Suppressor macrophage (primary cell): ENCODE measurements at places on chromosomes 5 and 9.

DNA sequence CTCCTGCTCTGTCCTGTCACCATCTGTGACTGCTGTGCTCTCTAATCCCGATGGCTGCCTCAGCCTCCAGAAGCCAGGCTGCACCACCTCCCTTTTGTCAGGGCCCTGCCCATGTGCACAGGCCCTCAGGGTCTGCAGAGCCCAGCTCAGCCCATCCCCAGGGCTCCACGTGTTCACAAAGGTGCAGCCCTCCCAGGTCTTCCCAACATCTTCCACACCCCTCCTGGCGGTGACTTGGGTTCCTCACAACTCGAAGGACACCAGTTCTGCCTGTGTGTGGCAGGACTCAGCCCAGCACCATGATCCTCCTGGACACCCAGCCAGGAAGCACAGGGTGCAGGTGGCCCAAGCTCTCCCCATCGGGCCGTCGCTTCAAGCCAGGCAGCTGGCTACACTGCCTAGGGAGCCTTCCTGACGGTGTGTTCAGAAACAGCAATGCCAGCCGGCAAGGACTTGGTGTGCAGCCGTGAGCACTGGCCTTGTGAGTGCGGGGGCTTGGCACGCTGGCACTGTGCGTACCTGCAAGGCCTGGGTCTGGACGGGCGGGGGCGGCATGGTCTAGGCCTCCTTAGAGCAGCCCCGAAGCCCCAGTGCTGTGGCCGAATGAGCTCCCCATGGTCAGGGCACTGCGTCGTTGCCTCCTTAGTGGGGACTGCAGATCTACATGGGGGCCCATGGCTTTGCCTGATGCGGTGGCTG, 96.1 kb downstream of the MRPL36 start:
- DNase-seq: no peak

DNA sequence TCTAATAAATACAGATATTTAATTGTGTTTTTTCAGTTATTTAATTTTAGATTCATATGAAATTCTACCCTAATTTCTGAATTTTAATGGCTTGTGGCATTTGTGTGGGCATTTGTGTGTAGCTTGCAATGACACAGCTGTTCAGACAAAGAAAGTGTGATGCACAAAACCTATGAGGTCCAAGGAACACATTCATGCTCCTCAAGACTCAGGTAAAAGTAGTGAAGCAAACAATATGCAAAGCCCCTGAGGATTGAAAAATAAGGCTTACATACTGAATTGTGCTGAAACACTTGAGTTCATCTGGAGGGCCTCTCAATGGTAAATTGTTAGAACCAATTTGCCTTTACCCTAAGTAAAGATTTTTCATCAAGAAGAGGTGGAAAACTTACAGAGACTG, 28.1 kb downstream of the IL7R start:
- DNase-seq: no peak

DNA sequence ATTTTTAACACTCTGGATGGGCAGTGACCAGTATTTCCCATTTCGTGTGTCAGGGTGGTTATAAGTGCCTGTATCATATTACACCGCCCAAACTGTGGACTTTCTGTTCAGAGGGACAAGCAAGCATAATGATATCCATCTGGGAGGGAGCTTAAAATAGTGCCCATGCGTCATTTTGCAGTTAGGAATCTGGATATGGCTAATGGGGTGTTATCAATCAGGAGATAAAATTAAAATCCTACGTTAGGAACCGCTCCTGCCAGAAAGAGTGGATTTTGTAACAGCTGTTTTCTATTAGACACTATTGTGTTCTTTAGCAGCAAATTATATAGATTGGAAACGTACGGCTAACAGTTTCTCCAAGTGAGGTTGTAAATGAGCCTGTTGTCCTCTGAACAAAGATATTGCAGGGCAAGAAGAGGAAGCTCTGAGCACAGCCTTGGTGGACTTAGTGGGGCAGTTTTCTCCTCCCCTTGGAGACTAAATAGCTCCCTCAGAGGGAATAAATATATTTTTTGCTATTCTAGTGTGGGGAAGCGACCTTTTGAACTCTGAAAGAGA, 160.4 kb downstream of the SPATA31D1 start:
- no peak for DNase-seq

DNA sequence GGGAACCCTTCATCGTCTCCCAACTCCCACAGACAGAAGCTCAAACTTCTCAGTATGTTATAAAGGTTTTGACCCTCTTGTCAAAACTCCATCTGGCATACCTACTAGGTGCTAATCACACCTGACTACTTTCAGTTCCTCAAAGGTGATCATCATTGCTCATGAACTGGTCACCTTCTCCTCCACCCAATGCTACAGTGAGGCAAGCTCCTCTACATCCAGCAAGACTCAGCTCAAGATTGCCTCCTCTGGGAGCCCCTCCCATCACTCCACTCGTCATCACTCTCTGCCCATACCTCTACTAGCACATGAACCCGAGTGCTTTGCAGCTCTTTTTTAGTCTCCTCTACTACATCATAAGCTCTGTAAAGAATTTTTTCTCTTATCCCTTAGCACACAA, 102.4 kb downstream of the LPAR1 start:
- DNase-seq: no peak

DNA sequence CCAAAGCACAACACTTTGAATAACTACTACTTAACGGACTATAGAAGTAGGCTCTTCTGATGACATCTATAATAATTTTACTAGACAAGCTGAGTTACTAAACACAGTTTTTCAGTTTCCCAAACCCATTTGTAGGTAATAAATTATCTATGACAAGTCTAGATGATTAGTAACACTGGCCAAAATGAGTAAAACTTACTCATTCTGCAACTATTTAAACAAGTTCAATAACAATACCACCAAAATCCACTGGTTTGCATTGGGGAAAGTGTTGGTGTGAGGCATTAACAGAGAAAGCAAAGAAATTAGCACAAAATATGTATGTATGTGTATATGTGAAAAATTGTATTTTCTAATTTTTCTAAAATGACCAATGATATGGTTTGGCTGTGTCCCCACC, 119.3 kb downstream of the NR2F1-AS1 start:
- no peak for DNase-seq

DNA sequence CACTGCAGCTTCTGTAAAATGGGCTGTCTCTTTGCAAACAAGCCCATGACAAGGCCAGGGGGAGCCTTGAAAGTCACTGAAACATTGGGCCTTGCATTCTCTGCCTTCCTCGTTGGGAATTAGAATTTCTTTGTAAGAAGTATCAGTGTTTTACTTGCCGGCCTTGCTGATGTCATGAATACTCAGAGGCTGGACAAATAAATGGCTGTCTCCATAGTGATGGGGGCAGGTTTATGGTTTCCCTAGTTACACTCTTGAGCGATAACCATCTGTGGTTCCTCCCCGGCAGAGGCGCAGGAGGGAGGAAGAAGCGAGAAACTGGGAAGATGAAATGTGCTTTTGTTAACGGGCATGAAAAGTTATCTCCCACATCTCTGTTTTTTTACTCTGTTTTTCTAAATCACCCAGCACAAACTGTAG, 272.7 kb upstream of the PANK3 start:
- peak; percentile 13 for DNase-seq

- peak; percentile 57 for DNase-seq
Observed at GRCh38 chr5:168409591-168410458, 76.4 kb upstream of the RARS1 start.

DNA sequence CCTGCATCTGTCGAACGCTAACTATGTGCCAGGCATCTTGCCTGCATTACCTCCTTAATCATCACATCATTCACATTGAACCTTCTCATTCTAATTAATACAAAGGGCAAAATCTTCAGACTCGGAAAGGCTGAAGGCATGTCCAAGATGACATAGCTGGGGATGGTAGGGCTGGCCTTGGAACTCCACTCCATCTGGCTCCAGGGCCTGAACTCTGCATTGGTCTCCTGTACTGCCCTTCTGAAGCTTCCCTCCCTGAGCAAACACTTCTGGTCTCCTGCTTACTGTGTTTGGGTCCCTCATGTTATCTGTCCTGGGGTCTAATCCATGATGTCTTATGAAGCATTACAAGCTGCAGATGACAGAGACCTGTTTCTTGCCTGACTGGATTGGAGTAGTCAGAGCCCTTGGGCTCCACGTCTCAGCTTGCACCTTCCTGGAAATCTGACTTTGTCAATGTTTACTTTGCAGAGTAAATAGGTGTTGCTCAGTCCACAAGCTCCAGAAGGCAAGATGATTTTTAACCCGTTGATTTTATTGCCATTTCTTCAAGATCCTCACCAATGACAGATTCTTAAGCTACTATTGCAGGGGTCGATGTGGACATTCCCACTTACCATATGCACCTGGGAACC, 106.1 kb downstream of the GALNT10 start:
- no peak for DNase-seq

GRCh38 chr5:112511920-112512319, 92.8 kb upstream of the EPB41L4A start:
- DNase-seq: no peak

DNA sequence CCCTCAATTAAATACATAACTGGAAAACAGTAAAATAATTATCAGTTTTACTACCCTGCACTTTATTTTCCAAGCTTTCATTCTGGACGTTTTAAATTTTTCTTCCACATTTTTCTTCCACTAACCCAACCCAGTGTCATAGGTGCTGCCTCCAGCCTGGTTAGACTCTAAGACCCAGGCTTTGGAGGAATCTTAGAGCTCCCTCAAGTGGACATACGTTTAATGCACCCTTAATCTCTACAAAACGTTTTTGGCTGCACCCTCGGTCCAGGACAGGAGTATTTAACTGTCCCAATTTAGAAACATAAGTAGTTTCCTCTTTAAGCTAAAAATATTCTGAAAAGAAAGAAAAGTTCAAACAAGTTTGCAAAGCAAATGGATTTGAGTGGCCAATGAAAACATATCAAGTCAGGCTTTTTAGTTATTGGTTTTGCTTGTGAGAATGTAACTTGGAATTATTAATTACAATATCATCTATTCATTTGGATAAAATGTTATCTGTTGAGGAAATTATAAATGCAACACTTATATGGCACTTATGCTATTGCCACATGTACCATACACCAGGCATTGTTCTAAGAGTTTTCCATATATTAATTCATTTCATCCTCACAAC, 38.9 kb downstream of the CDH6 start:
- peak; percentile 60 for DNase-seq

DNA sequence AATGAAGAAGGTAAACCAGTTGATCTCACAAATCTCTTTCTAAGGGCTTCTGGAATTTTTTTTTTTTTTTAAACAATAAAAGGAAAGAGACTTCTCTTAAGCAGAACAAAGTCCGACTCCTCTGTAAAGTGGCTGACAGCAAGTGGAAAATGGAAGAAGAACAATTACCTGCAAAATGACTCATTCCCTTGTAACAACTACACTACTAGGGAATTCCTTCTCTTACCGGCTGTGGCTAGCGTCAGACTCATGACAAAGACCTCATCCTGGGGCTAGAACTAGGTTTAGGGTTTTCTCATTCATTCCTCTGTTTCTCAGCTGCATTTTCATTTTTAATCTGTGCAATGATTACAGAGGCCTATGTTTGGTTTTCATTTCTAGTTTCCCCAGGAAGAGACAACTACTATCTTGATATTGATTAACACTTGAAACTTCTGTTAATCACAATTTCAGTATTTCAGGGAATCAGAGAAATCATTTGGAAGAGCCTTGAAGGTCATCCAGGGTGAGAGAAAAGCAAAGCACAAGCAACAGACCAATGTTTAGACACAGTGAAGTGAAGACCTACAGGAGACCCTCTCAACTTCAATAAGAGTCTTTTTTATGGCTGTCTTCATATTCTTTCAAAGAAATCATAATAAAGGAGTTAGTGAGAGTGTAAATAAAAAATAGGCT, 437.9 kb downstream of the RAB3C start:
- DNase-seq: no peak

GRCh38 chr9:98590101-98590500, 118.6 kb downstream of the GABBR2 start:
- no peak for DNase-seq

DNA sequence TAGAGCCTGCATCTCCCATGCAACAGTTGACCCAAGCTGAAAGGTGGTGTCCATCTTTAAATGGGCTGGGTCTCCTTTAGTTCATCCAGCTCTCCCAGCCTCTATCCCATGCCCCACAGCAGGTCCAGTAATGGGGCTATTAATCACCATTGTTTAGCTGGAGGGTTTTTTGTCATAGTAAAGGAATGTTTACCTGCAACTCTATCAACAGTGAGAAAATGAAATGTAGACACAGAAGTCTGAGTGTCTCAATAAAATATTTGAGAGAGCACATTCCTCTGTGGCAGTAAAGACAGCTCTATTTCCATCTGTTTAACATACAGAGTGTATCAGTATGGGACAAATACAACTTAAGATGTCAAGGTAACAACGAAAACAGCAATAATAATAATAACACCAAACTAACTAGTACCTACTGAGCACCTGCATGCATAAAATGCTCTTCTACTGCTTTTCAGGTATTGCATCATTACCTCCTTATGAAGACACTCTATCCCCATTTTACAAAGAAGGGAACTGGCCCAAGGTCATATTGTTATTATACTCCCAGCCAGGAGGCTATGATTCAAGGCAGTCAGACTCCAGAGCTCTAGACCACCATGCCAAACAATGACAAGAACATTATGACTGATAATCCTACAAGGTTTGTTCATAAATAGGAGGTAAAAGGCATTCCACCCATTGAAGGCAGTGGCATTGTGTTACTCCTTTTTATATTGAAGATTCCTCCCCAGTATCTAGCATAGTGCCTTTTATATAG, 21.0 kb upstream of the C5orf58 start:
- no peak for DNase-seq

DNA sequence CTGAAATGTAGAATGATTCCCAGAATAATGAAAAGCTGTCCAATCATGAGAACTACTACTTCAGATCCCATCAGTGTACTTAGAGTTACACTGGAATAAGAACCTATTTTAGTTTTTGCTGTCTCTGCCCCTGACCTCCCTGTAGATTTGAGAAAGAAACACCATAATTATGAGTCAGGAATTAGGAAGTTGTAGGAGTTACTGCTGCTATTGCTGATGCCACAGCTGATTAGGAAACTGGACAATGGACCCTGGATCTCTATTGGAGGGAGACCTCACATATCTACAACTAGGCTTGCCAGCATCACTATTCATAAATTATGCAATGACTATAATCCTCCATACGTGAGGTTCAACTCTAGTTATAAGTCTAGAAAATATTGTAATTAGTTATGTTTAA, 48.8 kb upstream of the EDIL3 start:
- DNase-seq: no peak

DNA sequence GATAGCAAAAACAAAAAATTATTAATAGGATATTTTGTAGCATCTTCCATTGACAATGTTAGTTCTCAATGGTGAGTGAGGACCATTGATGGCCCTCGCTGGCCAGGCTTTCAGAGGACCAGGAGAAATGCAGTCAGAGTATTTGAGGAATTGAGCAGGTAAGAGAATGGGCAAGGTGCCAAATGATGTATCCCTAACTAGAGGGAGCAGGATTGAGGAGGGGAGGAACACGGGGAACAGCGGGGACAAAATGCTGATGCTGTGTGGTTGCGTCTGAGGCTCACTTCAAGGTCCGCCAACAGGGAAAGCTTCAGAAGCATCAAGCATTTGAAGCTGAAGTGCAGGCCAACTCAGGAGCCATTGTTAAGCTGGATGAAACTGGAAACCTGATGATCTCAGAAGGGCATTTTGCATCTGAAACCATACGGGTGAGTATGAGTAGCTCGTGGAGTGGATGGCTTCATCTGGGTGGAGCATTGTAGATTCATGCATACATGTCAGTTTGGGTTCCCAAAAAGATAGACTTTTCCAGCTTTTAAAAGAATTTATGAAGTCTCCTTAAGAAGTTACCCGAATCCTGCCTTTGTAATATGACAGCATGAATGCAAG, 16.2 kb downstream of the SPTAN1 start:
- no peak for DNase-seq

GRCh38 chr5:3122216-3122615, 370.7 kb upstream of the IRX2 start:
- no peak for DNase-seq
